ENCODE measurements at places on chromosomes 6 and 20.
A peak's percentile ranks its signal among the peaks of the same experiment; 100 is the strongest.

DNA sequence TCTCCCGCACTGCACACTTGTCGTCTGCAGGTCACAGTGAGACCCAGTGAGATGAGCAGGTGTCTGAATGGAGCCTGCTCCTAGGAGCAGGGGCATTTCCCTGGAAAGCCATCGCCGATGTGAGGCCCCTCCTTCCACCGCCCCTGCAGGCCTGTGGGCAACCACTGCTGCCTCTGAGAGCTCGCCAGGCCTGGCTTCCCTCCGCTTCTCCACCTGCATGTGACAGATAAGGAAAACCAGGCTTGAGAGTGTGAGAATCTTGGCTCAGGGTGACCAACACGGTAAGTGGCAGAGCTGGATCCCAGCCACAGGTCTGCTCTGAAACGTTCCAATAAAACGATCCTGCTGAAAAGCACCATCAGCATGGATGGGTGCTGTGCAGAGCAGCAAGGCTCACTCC lies 332.8 kb downstream of the CDH4 start:
- no peak for DNase-seq

- no peak for DNase-seq
These were observed 134.3 kb downstream of the SLC23A2 start for GRCh38 chr20:4867051-4867450.

DNA sequence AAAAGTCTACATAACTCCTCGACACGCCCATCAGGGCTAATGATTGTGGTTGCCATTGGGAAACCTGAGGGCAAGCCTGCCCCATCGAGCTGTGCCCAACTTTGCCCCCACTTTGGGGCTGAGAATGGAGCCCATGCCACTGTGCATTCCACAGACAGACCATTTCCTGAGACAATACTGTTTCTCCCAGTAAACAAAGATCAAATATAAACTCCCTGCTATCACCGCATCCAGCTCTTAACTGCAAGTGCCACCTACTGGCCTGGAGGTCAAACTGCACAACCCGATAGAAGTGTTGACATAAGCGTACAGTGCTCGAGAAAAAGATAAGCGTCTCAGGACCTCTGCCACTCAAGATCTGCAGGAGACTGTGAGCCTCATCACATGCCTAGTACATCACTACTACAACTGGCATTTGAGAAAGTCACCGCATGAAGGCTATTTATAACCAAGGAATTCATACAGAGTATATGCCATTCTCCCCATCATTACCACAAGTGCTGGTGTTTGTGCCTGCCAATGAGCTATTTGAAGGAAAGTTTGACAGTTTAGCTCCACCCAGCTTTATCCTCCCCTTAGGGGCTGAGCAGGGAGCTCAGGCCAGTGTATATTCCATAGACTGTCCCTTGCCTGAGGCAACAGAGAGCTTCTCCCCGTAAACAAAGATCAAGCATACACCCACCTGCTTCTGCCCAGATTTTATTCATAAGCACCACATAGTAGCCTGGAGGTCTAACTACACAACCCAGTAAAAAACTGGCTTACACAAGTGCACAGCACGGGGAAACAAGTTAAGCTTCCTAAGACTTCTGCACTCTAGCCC lies 4.5 kb upstream of the DEFB126 start:
- DNase-seq, result no peak

DNA sequence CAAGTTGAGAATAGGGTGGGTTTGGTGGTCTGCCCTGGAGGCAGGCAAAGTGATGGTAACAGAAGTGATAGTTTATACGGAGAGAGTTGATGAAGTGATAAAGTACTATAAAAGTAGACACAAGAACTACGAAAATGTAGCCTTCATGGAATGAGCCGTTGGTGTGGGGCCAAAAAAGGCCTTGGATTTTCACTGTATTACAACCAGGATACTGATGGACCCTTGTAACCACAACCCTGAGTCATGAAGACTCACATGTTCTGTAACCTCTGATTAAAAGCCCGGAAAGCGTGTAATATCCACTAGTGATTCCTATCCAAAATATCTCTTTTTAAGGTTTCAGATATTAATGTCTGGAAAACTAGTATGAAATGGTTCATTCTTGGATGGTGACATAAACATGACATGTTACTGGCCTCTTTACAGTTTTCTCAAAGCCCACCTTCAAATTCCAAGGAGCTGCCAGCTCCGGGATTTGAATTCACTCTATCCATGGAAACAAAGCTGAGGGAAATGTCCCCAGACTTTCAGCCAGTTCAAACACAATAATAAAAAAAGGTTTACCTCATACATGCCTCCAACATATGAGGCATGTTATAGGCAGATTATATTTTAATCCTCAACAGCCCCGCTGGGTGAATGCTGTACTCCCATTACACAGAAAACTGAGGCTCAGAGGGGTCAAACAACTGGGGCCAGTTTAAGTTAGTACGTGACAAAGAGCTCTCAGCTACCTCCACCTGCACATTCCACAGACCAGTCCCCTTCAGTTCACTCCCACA lies 55.4 kb downstream of the MRPL14 start:
- peak; percentile 94 for DNase-seq

- DNase-seq, result no peak
These were observed 37.6 kb downstream of the ZNF391 start for GRCh38 chr6:27426045-27426620.

DNA sequence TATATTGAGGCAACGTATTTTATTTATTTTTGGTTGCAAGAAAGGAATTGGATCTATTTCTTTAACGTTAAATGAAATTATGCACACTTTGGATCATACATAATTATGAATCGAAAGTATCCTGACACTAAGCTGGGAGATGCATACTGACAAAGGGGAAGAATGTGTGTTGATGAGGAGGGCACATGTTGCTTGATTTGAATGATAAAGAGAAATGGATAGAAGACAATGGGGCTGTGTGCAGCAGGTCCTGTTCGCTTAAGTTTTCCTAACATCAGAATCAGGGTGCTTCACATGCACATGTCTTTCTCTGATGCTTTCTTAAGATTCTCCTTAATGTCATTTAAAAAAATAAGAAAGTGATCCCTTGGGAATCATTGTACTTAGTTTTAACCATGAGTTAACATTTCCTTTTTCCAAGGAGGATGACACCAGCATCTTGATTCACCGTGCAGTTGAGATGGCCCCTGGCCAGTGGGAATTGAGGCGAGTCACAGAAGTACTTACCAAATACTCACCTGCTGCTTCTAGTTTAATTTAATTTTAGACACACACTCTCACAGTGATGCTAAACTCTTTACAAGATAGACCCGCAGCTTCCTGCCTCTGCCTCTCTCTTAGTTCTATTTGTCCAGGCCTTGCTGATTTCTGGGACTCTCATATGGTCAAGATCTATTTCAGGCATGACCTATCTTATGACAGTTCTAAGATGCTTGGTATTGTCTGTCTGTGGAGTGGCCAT lies 116.5 kb downstream of the CLIC5 start:
- no peak for DNase-seq

GRCh38 chr6:44867571-44868334 lies 460.4 kb upstream of the RUNX2 start:
- DNase-seq, result no peak
